ENCODE measurements at places on chromosomes 1 and 21. TPM values are rescaled to one million over a fixed set of nuclear protein-coding genes. Genes with fewer than 3 reads are reported as not detected.
A peak's percentile ranks its signal among the peaks of the same experiment; 100 is the strongest.

DNA sequence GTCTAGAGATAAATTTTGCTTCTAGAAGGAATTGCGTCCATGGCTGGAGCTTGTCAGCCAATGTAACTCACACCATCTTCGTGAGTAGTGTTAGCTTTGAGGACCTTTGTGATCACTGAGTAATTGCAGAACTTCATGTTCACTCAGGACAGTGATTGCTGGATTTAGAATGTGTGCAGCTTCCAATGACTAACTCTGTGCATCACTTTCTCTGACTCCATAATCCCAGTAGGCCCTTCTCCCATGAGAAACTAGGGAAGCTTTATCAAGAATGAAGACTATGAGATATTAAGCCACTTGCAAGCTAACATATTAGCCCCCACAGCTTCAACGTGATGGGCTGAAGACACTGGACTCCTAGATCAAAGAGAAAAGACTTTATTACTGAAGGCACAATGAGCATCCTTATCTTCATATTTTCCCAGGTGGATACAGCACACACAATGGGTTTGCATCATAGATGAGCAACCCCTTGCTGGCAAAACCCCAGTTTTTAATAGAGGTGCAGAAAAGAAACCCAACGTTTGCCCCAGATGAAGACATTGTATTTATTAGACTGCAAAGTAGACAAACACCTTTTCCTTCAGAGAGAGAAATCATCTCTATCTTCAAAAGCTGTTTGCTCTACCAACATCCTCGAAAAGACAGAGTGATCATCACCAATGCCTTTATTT is 561.0 kb downstream of the LTN1 start:
- H3K27me3 ChIP-seq = no peaks in the 10 kb centered on the region
- H3K4me3 ChIP-seq = no peak overlapping the region
- H3K27ac ChIP-seq = no peak overlapping the region

DNA sequence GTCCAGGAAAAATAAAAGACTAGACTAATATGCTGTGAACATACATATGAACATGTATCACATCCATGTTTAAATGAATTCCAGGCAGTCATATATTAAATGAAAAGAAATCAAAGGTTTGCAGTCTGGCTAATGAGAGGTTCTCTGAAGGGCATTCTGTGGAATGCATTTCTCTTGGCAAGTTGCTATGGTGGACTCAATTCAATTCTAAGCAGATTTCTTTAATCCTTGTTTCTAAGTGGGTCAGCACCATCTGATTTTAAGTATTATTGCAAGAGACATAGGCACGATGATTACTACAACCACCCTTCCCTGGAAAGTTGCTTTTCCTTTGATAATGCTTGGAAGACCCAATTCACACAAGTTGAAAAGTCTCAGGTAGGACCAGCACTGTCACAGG is 23.9 kb upstream of the ABCA4 start:
- no peak for DNase-seq
- H3K4me3 ChIP-seq = no peak overlapping the region
- H3K27ac ChIP-seq = no peak overlapping the region
- H3K4me1 ChIP-seq = no peaks in the 10 kb centered on the region
- no peaks in the 10 kb centered on the region for H3K27me3 ChIP-seq

- peaks cover 51% of the 10 kb centered on the region for H3K4me1 ChIP-seq
- H3K36me3 ChIP-seq = no peaks in the 10 kb centered on the region
- H3K4me3 ChIP-seq = no peak overlapping the region
- H3K27ac ChIP-seq = peak overlapping the region; percentile 96
- no peaks in the 10 kb centered on the region for H3K27me3 ChIP-seq
These were observed 96.6 kb upstream of the ERRFI1 start for GRCh38 chr1:8122477-8123407.

- H3K36me3 ChIP-seq = no peaks in the 10 kb centered on the region
- H3K27me3 ChIP-seq = no peaks in the 10 kb centered on the region
- no peak overlapping the region for H3K4me3 ChIP-seq
- H3K27ac ChIP-seq = no peak overlapping the region
- DNase-seq = no peak
- H3K4me1 ChIP-seq = no peaks in the 10 kb centered on the region
These were observed 28.5 kb upstream of the CASZ1 start for GRCh38 chr1:10824821-10825540.

GRCh38 chr1:26375081-26375480 is 2.5 kb upstream of the ZNF683 start:
- no peaks in the 10 kb centered on the region for H3K4me1 ChIP-seq
- H3K27ac ChIP-seq = no peak overlapping the region
- no peak overlapping the region for H3K4me3 ChIP-seq
- H3K36me3 ChIP-seq = no peaks in the 10 kb centered on the region
- H3K27me3 ChIP-seq = no peaks in the 10 kb centered on the region

DNA sequence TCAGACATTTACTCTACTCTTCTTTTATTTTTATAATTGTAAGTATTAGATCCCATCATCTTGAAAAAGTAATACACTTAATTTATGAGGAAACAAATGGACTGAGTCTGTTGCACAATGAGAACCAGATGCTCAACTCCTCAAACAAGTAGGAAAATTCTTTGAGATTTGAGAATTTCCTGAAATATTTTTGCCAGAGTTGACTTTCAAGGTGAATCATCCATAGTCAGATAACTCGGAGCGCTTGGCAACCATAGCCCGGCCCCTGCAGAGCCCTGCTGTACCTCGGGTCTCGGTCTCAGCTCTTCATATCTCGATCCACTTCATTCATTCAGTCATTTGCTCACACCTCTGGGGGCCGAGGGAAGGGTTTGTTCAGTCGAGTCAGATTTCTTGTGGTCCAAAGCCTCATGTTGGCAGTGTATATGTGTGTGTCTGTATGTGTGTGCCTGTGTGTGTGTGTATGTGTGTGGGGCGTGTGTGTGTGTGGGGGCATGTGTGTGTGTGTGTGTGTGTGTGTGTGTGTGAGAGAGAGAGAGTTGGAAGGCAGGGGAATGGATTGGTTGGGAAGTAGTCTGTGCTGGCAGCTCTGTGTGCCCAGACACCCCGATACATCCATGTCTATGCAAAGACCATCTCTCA is 18.1 kb upstream of the PCP4 start:
- H3K36me3 ChIP-seq = no peaks in the 10 kb centered on the region
- no peak overlapping the region for H3K27ac ChIP-seq
- no peak overlapping the region for H3K4me3 ChIP-seq
- no peaks in the 10 kb centered on the region for H3K27me3 ChIP-seq
- no peaks in the 10 kb centered on the region for H3K4me1 ChIP-seq
- no peak for DNase-seq

DNA sequence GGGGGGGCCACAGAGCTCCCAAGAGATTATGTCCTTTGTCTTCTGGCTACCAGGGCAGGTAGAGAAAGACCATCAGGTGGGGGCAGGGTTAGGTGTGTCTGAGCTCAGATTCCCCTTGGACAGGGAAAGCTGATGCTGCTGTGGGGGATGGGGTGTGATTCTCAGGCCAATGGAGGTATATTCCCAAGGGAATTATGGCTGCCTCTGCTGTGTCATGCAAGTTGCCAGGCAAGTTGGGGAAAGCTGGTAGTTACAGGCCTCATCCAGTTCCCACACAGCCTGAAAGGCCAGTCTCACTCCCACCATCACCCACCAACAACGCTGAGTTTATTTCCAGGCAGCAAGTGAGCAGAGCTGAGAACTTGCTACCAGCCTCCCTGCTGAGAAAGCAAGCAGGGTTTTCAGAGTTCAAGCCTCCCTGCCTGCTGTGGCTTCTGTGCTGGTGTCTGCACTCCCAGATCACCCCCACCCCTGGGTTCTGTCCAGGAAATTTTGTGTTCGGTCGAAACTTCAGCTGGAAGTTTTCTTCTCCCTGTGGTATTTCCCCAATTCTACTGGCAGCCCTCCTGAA is 21.3 kb downstream of the IFI16 start:
- peaks cover 20% of the 10 kb centered on the region for H3K36me3 ChIP-seq
- H3K27ac ChIP-seq = no peak overlapping the region
- no peaks in the 10 kb centered on the region for H3K27me3 ChIP-seq
- H3K4me1 ChIP-seq = no peaks in the 10 kb centered on the region

DNA sequence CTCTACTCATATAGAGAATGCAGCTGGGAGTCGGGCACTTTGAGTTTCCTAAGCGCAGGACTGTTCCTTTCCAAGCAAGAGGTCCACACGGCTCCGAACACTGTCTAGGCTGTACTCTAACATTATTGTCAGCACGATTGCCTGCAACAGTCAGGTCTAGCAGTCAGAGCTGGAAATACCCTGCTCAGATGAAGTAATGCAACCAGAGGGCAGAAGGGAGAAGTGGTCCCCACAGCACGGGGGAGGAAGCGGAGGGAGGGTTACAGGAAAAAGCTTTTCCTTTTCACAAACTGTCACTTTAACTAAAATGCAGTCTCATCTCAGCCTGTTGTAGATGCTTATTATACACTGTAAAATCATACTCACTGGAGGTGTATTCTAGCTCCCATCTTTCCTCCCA is 98.9 kb upstream of the SLC44A3 start:
- no peaks in the 10 kb centered on the region for H3K4me1 ChIP-seq
- no peaks in the 10 kb centered on the region for H3K27me3 ChIP-seq
- H3K27ac ChIP-seq = no peak overlapping the region
- H3K36me3 ChIP-seq = no peaks in the 10 kb centered on the region

- H3K36me3 ChIP-seq = peaks cover 14% of the 10 kb centered on the region
- no peaks in the 10 kb centered on the region for H3K4me1 ChIP-seq
- no peak overlapping the region for H3K4me3 ChIP-seq
- H3K27ac ChIP-seq = no peak overlapping the region
- DNase-seq = no peak
These were observed 31.3 kb downstream of the SMAP2 start for GRCh38 chr1:40404670-40405462.

Gene CALML6
- not detected for total RNA-seq

Gene PIK3R3
- total RNA-seq = 33.1 TPM

Gene ADCY10
- 1.9 TPM for total RNA-seq
